ENCODE measurements at places on chromosomes 4 and X. TPM values are rescaled to one million over a fixed set of nuclear protein-coding genes. Genes with fewer than 3 reads are reported as not detected.

GRCh38 chrX:49308604-49309269, 5.3 kb downstream of the GAGE10 start:
- no peak for DNase-seq

- peak; percentile 11 for DNase-seq
Observed at GRCh38 chrX:12076046-12076445, 62.2 kb upstream of the FRMPD4 start.

DNA sequence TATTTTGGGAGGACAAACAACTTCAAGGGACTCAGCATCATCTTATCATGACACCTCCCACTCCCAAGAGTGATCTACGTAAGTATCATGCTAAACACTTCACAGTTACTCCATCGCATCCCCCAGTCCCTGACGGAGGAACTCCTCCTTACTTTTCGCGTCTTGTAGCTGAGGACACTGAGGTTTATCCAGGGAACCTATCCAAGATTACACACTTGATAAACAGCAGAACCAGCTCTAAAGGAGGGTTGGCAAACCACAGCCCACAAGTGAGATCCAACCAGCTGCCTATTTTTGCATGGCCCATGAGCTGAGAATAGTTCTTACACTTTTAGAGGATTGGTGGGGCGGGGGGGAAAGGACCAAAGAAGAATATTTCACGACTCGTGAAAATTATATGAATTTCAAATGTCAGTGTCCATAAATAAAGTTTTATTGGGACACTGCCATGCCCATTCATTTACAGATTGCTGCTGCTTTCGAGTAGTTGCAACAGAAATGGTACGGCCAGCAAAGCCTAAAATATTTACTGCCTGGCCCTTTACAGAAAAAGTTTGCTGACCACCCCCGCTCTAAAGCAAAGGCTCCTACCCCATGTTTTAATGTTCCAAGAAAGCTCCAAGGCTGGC, 47.8 kb downstream of the SEPSECS start:
- DNase-seq = no peak

GRCh38 chr4:21986307-21986706, 37.7 kb upstream of the KCNIP4 start:
- DNase-seq = no peak

DNA sequence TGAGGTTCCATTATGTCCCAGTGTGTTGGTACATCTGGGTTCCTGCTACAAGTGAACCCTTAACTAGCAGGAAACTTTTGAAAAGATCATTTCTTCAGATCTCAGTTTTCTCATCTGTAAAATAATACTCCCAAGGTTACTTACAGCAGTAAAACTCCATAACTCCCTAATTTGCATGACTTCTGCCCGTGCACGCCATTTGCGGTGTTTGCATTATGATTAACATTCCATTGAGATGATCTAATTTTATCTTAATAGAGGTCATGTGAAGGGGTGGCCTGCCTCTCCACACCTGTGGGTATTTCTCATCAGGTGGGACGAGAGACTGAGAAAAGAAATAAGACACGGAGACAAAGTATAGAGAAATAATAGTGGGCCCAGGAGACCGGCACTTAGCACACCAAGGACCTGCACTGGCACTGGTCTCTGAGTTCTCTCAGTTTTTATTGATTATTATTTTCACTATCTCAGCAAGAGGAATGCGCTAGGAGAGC, 219.8 kb downstream of the TLL1 start:
- DNase-seq = no peak

DNA sequence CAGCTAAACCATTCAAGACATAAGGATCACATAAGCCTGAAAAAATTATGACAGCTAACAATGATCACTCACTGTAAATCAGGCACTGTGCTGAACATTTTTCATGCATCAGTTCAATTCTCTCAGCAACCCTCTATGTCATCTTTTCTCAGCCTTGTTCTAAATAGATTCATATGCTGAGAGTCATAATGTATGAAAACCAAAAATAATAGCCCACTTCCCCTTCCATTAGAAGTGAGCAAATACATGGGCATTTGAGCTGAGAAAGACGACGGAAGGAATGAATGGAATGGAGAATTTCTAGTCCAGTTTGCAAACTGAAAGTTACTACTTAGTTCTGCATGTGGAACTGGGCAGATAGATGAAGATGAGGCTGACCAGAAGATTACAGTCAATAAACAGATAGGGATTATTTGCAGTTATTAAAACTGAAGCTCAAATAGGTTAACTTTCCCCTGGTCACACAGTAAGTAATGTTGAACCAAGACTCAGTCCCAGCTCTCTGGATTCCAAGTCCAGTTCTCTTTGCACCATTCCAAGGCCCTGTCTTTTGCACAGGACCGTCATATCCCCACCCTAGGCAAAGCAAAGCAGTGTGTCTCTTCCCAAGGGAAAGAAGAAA, 1.6 kb upstream of the SH3RF1 start:
- DNase-seq = no peak

DNA sequence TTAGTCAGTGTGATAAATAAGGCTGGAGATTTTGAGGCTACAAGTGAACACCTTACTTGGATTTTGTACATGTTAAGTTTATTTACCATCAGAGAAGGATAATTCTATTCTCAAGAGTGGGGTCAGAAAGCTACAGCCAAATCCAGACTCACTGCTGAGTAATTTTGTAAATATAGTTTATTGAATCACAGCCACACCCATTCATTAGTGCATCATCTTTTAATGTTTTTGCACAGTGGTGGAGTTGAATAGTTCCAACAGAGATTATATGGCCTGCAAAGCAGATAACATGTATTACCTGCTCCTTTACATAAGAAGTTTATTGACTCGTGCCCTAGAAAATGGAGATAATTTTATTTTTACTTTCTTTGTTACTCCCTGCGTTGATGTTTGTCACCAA, 60.4 kb downstream of the PCDH18 start:
- peak; percentile 4 for DNase-seq

- no peak for DNase-seq
Observed at GRCh38 chrX:22603060-22603459, 330.3 kb downstream of the CBLL2 start.

DNA sequence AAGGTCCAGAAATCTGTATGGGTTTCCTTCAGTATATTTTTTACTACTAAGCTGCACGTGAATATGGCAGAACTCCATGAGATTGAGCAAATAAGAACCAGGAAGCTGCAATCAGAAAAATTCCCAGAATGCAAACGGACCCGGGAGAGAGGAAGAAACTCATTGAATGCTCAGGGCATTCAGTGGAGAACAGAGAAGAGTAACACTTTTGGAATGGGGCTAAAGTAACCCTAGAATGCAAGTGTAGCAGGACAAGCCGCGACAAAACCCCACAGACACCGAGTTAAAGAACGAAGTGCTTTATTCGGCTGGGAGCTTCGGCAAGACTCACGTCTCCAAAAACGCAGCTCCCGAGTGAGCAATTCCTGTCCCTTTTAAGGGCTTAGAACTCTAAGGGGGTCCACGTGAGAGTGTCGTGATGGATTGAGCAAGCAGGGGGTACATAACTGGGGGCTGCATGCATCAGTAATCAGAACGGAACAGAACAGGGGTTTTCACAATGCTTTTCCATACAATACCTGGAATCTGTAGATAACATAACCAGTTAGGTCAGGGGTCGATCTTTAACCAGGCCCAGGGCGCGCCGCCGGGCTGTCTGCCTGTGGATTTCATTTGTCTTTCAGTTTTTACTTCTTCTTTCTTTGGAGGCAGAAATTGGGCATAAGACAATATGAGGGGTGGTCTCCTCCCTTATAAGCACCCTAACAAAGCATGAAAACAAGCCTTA, 56.4 kb downstream of the RAB28 start:
- DNase-seq = no peak

DNA sequence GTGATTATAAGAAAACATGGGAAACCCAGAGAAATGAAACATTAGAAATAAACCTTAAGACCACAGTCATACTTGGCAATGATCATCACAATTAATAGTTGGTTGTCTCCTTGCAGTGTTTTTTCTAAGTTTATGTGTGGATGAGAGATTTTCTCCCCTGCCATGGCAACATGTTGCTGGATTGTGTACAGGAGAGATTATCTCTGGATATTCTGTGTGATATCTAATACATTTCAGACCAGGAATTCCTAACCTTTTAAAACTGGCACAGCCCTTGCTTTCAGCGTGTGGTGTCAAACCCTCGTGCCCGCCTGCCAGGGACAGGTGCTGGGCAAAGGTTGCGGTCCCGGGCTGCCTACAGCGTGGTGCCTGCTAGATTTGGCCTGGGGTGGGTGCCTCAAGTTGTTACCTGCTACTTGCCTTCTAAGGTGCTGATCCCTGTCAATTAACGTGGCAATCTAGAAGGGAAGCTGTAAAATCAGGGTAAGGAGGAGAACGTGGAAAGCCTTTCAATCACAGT, 100.5 kb downstream of the TMEM131L start:
- no peak for DNase-seq

DNA sequence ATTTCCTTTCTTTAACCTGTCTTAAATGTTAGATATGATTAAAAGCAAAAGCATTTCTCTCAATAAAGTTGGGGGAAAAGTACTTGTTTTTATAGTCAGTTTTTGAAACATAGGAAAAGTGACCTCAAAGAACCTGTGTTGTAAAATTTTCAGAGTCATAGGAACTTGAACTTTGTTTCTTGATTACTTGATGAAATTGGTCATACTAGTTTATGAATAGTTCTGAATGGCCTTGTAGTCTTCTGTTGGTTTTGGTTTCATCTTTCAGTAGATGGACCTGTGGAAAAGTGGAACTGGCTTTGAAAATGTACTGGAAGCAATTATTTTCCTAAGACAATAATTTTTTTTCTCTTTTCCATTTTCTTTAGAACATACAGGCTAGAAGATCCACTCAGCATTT, 222.2 kb upstream of the NUDT6 start:
- DNase-seq = no peak

Gene FAT4
- 3.2 TPM for total RNA-seq

Data from A172 (cell line).